Aorta (tissue), 5 donors: ENCODE measurements at places on chromosomes 7 and 10. TPM values are rescaled to one million over a fixed set of nuclear protein-coding genes. Genes with fewer than 3 reads are reported as not detected.
A peak's percentile ranks its signal among the peaks of the same experiment; 100 is the strongest.

- H3K36me3 ChIP-seq = no peaks in the 10 kb centered on the region
- H3K4me1 ChIP-seq = no peaks in the 10 kb centered on the region
- H3K27ac ChIP-seq = no peak overlapping the region
- no peaks in the 10 kb centered on the region for H3K27me3 ChIP-seq
- H3K4me3 ChIP-seq = no peak overlapping the region
- peak; percentile 54 for DNase-seq
Measured at GRCh38 chr10:98045785-98046389, 15.5 kb upstream of the CRTAC1 start.

DNA sequence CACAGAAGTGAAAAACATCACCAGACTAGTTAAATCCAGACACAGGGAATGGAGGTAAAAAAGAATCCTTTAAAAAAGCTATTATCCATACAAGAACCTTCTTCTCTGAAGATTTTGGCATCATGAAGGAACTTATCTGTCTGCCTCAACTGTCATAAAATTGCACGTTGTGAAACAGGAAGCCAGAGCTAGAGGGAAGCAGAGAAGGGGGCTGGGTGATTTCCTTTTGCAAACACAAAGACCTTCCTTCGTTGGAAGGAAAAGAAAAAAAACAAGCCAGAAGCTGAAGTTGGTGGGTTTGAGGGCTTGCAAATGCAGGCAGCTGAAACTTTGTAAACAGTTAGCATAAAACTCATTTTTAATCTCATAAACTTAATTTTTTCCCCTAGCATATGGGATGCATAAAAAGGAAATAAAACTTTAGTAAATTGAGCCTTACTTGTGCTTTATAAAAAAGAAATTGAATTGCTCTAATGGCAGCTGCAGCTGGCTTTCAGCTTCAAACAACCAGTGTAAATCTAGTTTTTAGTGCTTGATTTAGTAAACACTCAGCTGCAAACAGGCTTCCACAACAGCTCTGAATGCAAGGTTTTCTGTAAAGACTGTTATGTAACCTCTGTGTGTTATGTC, 101.6 kb downstream of the OTUD1 start:
- H3K27ac ChIP-seq = no peak overlapping the region
- no peaks in the 10 kb centered on the region for H3K27me3 ChIP-seq
- no peaks in the 10 kb centered on the region for H3K4me1 ChIP-seq
- no peak overlapping the region for H3K4me3 ChIP-seq
- H3K36me3 ChIP-seq = no peaks in the 10 kb centered on the region

GRCh38 chr10:71260622-71261325, 48.4 kb downstream of the UNC5B start:
- no peaks in the 10 kb centered on the region for H3K27me3 ChIP-seq
- no peak overlapping the region for H3K4me3 ChIP-seq
- no peak overlapping the region for H3K27ac ChIP-seq
- peak; percentile 80 for DNase-seq
- no peaks in the 10 kb centered on the region for H3K4me1 ChIP-seq
- no peaks in the 10 kb centered on the region for H3K36me3 ChIP-seq

DNA sequence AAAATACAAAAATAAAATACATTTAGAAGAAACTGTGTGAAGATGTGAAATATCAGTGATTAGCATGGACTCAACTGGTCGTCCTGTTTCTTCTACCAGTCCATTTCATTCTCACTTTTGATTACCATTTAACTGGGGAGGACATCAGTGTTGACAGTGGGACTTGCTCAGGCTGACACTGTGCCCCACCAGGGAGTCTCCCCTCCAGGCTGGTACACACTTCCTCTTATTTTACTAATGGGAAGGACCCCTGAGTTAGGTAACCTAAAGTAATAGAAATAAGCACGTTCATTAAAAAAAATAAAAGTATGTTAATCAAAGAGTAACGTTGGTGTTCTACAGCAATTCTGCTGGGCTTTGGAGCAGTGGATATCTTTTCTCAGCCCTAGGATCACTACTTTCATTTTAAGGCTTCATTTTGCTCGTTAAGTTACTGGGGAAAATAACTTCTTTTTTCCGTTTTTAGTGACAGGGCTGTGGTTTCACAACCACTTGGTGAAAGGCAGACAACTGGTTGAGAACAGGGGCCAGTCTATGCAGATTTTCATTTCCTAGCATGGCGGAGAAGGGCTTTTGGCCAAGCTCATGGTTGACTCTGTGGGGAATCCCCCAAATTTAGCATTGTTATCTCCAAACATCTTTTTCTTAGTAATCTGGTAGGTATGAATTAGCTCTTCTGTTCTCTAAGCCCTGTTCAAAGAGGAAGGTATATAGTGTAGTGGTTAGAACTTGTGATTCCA, 2.1 kb downstream of the SNX10 start:
- DNase-seq = no peak
- no peaks in the 10 kb centered on the region for H3K4me1 ChIP-seq
- H3K36me3 ChIP-seq = no peaks in the 10 kb centered on the region
- H3K27ac ChIP-seq = no peak overlapping the region
- H3K27me3 ChIP-seq = no peaks in the 10 kb centered on the region

GRCh38 chr7:129169171-129169671, 19.2 kb upstream of the SMO start:
- peak overlapping the region; percentile 27 for H3K4me3 ChIP-seq
- H3K4me1 ChIP-seq = no peaks in the 10 kb centered on the region
- peak; percentile 72 for DNase-seq
- no peaks in the 10 kb centered on the region for H3K36me3 ChIP-seq
- no peaks in the 10 kb centered on the region for H3K27me3 ChIP-seq

DNA sequence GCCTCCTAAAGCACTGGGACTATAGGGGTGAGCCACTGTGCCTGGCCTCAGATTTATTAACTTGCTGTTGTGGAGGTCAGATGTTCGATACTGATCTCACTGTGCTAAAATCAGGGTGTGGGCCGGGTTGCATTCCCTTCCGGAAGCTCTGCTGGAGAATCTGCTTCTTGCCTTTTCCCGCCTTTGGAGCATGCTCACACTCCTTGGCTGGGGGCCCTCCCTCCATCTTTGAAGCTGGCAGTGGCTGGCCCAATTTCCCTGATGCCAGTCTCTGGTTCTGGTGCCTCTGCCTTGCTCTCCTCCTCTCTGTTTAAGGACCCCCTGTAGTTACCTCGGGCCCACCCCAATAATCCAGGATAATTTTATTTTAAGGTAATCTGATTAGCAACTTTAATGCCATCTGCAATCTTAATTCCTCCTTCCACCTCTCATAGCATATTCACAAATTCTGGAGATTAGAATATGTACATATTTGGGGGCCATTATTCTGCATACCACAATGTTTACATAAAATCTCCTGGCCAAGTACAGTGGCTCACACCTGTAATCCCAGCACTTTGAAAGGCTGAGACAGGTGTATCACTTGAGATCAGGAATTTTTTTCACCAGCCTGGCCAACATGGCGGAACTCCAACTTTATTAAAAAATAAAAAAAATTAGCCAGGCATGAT, 7.9 kb upstream of the PITRM1 start:
- H3K4me3 ChIP-seq = no peak overlapping the region
- no peaks in the 10 kb centered on the region for H3K36me3 ChIP-seq
- no peak overlapping the region for H3K27ac ChIP-seq
- DNase-seq = no peak
- no peaks in the 10 kb centered on the region for H3K4me1 ChIP-seq
- no peaks in the 10 kb centered on the region for H3K27me3 ChIP-seq

DNA sequence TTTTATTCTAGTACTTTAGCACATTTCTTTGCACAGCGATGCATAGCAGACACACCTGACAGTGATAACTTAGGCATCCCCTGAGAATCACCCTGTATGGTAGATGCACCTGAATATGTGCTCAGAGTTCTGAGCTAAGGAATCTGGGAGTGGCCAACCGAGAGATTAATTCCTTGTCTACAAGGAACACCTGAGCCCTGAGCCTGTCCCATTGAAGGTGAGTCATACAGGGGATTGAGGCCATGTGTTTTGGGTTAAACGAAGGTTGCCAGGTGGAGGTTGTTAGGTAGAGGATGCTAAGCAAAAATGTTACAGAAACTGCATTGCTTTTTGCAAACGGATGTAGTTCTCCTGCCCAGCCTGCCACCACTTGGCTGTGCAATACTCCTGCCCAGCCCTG, 128.9 kb downstream of the AMPH start:
- DNase-seq = no peak
- no peaks in the 10 kb centered on the region for H3K27me3 ChIP-seq
- H3K4me1 ChIP-seq = no peaks in the 10 kb centered on the region
- no peak overlapping the region for H3K27ac ChIP-seq
- no peaks in the 10 kb centered on the region for H3K36me3 ChIP-seq

- H3K4me3 ChIP-seq = no peak overlapping the region
- H3K4me1 ChIP-seq = no peaks in the 10 kb centered on the region
- no peak for DNase-seq
- H3K36me3 ChIP-seq = no peaks in the 10 kb centered on the region
Measured at GRCh38 chr7:131293018-131293417, 34.7 kb upstream of the MKLN1 start.

DNA sequence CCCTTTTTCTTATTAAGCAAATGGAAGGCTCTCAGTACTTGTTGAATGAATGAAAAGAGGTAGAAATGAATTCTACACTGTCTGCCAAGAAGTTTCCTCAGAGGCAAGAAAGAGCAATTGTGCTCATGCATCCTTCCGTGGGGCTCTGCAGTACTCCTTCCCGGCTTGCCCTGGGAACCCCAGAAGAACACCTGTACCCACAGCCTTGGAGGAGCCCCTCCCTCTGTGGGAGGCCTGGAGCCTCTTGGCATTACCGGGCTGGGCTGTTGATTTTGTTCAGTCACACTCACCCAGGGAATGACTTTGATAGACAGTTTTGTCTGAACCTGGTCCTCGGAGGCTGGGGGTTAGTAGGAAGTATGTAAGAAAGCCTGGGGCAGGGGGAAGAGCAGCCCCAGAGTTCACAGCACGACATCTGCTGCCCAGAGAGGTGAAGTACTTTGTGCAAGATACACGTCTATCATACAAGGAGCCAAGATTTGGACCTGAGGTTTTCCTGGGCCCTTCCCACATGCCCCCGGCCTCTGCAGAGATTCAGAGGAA, 134.8 kb upstream of the GDF10 start:
- DNase-seq = no peak
- H3K27ac ChIP-seq = peak overlapping the region; percentile 78
- peaks cover 4% of the 10 kb centered on the region for H3K4me1 ChIP-seq
- peak overlapping the region; percentile 36 for H3K4me3 ChIP-seq
- no peaks in the 10 kb centered on the region for H3K36me3 ChIP-seq

Gene HACD1
- polyA plus RNA-seq = 39.1 TPM

Gene SPDYE9
- not detected for polyA plus RNA-seq

Gene TAF5
- 3.1 TPM for polyA plus RNA-seq
